ENCODE measurements at places on chromosomes 16 and 17.

DNA sequence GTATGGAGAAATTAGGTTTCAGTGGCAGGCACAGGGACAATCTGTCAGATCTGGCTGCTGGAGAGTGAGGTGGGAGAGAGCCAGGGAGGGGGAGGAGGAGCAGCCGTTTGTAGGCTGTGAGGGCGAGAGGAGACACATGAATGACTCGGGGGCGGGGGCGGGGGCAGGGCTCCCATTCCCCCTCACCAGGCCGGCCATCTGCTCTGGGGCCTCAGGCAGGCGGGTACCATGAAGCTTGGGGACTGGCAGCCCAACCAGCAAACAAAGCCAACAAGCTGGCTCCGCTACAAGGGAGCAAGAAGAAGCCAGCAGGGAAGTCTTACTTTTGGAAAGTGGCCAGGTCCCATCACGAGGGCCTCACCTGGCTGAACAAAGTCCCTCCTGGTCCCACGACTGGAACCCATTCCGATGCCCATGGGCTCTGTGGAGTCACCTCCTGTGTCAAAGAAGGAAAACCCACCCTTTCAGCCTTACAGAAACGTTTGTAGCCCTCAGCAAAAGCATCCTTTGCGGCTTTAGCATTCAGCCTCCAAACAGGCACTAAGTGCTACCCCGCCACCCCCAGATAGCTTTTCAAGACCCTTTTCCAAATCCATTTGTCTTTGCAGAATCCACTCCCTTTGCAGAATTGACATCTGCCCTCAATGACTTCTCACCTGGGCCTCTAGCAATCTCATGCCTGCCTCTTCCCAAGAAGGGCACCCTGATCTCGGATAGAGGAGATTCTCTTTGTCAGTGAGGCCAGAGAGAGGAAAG lies 9.2 kb upstream of the SSTR2 start:
- DNase-seq = no peak

DNA sequence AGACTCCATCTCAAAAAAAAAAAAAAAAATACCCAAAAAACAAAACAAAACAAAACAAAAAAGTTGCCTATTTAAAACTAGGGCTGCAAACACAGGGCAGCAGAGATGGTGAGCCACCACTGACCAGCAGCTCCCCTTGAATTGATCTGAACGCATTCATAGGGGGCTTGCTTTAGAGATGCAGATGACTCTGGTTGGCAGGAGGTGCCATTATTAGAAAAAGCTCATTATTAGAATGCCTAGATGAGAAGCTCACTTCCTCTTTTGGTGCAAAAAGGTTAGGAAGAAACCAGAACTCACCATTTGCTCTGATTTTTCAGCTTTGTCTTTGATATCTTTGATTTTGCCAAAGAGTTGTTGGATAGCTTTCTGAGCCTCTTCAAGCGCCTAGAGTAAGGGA lies 53.1 kb downstream of the VPS53 start:
- DNase-seq = no peak

GRCh38 chr16:88605186-88606147 lies 32.9 kb upstream of the IL17C start:
- no peak for DNase-seq

DNA sequence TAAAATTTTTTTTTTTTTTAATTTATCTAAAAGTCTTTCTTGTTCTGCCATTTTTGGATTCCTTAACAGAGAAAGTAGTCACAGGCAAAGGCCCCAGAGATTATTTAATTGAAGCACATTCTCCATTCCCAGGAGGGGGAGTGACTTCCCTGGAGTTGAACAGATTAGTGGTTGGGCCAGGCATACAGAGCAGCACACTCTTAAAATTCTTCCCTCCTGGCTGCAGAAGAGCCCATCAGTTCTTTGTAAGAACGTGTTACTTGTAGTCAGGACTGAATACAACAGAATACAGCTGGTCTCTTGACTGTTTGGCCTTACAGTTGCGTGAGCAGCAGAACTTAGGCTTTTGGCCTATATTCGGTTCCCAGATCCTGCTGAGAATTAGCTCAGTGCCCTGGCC lies 1.8 kb downstream of the ALKBH5 start:
- no peak for DNase-seq

DNA sequence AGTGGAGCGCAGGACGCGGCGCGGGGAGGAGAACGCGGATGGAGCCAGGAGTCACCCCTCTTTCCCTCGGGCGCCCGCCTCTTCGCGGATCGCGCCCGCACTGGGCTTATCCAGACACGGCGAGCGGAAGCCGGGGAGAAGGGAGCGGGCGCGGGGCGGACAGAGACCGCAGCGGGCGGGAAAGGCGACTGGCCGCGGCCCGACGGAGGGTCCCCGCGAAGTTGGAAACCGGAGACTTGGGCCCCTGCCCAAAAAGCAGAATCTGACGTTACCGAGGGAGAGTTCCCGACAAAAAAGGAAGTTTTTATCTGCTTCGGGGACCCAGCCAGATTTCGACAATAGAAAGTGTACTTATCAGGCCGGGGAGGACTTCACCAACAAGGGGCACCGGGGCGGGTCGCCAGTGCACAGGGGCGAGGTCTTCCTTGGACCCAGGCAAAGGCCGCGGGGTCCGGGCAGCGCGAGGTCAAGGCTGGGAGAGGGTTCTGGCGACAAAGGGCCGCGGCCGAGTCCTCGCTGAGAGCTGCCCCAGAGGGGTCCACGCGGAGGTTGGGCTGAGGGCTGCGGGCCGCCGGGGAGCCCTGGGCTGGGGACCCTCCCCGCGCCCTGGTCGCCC lies 519 bp downstream of the ST6GALNAC2 start:
- DNase-seq = no peak

GRCh38 chr16:15446901-15447300 lies 12.5 kb downstream of the BMERB1 start:
- no peak for DNase-seq

DNA sequence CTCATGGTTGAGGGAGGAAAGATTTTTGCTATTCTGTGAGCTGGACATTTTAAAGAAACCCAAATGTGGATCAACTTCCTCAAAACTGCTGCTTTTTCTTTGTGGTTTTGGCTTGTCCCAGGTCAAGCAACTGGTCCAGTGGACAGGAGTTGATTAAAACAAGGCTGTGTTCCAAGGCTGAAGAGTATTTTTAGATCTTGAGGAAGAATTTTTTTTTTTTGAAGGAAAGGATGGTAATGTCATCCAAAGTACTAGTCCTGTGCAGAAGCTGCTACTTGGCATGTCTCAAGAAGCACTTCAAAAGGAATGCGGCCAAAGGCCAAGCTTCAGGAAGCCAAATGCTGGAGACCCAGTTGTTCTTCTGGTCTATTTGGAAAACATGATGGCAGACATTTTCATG lies 8.0 kb upstream of the MYH2 start:
- DNase-seq = no peak

DNA sequence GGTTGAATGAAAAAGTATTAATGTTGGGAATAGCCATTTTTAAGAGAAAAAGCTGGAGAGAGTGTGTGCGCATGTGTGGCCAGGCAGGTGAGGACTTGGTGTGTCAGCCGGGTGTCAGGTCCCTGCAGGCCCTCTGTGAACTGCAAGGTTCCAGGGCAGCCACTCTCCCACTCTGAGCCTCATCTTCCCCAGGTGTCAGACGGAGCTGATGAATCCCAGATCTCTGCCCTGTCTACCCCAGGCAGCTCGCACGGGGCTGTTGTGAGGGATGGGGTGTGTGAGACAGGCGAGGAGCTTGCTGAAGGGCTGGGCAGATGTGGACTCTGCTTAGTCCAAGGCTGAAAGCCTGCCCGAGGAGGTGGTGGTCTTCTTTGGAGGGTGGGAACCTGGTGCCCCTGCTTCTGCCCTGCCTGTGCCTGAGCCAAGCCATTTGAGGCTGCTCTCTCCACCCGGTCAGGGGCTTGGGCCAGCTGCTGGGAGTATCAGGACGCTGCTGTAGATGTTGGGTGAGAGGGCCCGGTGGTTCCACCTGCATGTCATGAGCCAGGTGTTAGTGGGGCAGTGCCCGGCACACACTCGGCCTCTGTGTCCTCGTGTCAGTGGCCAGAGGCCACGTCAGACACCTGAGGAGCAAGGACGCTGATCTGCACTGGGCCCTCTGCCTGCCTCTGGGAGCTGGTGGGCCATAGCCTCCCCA lies 122.4 kb downstream of the RAB11FIP4 start:
- no peak for DNase-seq

GRCh38 chr17:44927696-44928095 lies 12.4 kb upstream of the GFAP start:
- no peak for DNase-seq

- DNase-seq = no peak
Measured at GRCh38 chr17:75552425-75553294, 27.2 kb downstream of the LLGL2 start.

- DNase-seq = no peak
Measured at GRCh38 chr17:9677896-9678295, 32.6 kb downstream of the USP43 start.

- DNase-seq = no peak
Measured at GRCh38 chr16:25124503-25124902, 13.0 kb downstream of the LCMT1 start.

- DNase-seq = no peak
Measured at GRCh38 chr17:9237053-9237410, 215.7 kb downstream of the NTN1 start.

- no peak for DNase-seq
Measured at GRCh38 chr16:4639899-4640509, 15.4 kb downstream of the MGRN1 start.

DNA sequence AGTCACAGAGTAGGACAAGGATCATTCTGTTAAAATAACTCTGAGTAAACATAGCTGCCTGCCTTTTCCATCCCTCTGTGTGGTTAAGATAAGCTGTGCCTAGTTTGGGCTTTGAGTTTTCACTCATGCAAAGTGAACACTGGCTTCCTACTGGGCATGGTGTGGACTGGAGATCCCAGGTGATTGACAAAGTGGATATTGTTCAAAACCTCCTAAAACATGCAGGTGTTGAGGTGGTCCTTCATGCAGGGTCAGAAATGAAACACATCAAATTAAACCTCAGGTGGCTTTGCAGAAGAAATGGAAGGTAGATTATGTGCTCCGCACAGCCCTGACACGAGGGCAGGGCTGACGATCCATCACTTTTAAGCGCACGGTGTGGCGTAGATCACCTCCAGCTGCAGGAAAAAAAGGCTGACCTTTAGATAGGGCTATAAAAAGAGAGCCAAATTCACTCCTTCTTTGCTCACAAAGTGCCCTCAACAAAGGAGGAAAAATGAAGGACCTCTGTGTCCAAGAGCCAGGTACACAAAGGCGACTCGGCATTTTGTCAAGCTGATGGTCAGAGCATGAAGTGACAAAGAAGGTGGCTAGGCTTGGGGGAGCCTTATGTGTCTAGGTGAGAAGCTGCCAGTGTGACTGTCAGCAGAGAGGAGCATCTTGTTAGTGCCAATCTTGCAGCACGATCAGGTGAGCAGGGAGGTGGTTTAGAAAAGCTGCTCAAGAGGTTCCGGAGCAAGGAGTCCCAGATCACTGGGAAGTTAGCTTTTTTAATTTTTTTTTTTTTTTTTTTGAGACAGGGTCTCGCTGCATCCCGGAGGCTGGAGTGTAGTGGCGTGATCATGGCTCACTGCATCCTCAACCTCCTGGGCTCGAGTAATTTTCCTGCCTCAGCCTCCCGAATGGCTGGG lies 19.9 kb upstream of the ITPRIPL2 start:
- DNase-seq = no peak

GRCh38 chr17:75902406-75902805 lies 2.3 kb downstream of the MRPL38 start:
- no peak for DNase-seq

- DNase-seq = no peak
Measured at GRCh38 chr16:2848933-2849725, 8.8 kb downstream of the PRSS22 start.

- DNase-seq = no peak
Measured at GRCh38 chr16:27801289-27801945, 251.5 kb downstream of the KATNIP start.

DNA sequence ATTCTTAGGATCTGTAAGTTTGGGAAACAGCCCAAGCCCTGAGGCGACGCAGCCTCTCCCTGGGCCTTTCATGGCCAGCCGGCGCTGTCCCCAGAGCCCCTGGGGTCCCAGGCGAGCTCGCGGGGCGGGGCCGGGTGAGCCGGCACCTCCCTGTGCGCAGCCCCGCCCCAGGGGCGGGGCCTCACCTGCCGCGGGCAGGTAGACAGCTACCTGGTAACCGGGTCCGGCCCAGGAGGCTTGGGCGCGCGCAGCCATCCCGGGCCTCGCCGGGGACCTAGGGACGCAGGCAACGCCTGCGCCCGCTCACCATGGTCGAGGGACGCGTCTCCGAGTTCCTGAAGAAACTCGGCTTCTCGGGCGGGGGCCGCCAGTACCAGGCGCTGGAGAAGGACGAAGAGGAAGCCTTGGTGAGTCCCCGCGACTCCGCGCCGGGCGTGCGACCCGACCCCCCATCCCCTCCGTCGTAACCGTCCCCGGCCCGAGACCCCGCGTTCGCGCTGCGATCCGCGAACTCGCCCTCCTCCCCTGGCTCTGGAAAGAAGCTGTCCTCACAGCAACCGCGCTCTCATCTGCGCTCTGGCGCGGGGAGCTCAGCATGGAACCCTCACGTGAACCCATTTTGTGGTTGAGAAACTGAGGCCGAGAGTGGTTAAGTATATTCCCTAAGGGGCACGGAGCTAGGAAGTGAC lies at the start of gene ATP2C2:
TSS of gene ATP2C2 (plus strand) at position 231 of the 689 bp plus-strand sequence. CDS start at position 309, 78 bp downstream.
- no peak for DNase-seq

DNA sequence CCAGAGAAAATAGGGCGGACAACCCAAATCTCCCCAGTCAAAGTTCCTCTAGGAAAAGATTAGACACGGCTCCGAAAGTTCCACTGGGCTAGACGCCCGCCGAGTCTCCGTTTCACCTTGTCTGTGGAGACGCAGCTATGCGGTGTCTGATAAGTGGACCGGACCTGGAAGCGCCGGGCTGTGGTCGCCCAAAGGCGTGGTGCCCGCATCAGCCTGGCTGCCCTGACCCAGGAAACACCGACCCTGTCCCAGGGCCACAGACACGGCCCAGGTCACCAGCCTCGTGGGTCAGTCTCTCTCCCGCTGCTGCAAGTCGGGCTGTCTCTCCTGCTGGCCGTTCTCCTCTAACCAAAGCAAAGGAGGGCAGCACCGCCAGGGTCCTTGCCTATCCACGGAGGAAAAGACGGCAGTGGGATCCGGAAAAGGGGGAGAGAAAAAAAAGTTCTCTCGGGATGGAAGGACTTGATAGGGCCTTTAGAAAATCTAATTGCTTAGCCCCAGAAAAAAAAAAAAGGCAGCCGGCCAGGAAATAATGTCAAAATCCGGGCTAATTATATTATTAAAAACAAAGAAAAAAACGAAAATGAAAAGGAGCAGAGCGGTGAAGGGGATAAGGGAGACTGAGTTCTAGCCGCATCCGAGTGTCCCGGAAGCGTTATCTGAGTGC lies 13.9 kb upstream of the FOXF1 start:
- no peak for DNase-seq

DNA sequence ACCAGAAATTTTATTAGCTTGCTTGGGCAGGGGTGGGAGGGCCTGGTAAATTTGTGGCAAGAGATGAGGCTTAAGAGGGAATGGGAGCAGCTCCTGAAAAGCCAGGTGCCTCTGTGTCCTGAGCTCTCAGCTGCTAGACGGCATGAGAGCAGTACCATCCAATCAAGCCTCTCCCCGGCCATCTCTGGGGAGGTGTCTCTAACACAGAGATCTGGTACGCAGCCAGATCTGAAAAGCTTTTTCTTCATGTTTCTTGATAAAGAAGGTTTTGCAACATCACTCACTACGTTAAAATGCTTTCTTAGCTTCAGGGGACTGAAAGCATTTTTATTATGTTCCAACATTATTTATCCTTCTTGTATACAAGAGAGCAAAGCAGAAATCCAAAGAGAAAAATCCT lies 488.2 kb downstream of the RBFOX1 start:
- DNase-seq = no peak

Measured in glomerular endothelial cell (primary cell).